ENCODE measurements at places on chromosomes 6 and 20.

DNA sequence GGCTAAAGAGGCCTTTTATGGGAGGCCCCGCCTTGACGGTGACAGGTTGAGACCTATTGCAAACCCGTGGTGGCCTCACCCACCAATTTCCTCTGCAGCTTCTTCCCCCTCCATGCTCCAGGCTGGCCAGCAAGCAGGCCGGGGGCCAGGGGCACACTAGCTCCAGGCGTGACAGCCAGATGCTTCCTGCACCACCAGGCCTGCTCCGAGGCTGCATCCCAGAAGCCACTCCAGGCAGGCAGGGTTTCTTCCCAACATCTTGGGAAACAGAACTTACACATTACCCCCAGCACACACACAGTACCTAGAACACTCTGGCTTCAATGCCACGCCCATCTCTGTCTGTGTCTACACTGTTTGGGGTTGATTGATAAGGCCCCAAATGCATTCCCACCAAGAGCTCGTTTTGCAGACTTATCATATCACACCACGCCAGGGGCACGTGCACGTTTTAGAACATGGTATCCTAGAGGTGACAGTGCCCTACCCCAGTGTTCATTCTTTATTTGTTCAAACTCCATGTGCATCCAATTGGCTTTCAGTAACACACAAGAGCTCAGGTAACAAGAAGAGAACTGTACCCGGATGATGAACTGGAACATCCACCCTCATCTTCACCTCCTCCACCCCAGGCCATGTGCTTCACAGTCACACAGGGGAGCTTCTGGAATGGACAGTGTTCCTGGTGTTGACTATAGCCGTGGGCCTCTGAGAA, 221.4 kb upstream of the RREB1 start:
- no peak for DNase-seq

- no peak for DNase-seq
These were observed 79.3 kb upstream of the TOP1 start for GRCh38 chr20:40949346-40949745.

GRCh38 chr6:46504242-46504641, 13.0 kb upstream of the RCAN2 start:
- no peak for DNase-seq

GRCh38 chr6:7529141-7529540, 12.3 kb upstream of the DSP start:
- no peak for DNase-seq

- no peak for DNase-seq
These were observed 9.3 kb downstream of the TRIM15 start for GRCh38 chr6:30172681-30173080.
